ENCODE measurements at places on chromosomes 5 and 9.

- DNase-seq, result no peak
Measured at GRCh38 chr9:36980148-36980974, 53.7 kb downstream of the PAX5 start.

GRCh38 chr9:88960632-88961031 lies 30.6 kb upstream of the S1PR3 start:
- no peak for DNase-seq

DNA sequence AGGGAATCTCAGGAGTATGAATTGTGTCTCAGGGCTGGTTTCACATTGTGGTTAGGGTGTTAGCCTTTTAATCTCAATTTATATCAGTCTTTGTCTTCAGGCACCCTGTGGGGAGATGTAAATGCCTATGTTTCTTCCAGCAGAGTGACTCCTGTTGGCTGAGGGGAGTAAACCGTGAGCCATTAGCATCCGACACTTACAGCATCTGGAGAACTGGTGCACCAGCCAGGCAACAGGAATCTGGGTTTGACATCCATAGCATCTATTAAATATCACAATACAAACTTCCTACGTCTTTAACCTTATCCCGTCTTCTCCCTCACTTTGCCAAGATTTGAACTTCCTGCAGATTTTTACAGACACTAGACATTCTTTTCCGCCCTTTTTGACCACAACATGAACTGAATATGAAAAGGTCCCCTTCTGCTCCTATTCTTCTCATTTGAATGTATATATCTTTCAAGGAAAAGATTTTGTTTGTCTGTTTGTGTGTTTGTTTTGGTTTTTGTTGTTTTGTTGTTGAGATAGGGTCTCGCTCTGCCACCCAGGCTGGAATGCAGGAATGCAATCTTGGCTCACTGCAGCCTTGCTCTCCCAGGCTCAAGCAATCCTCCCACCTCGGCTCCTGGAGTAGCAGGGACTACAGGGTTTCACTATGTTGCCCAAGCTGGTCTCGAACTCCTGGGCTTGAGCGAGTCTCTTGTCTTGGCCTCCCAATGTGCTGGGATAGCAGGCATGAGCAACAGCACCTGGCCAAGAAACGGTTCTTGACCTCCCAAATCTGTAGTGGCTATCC lies 626.2 kb downstream of the TLR4 start:
- no peak for DNase-seq

DNA sequence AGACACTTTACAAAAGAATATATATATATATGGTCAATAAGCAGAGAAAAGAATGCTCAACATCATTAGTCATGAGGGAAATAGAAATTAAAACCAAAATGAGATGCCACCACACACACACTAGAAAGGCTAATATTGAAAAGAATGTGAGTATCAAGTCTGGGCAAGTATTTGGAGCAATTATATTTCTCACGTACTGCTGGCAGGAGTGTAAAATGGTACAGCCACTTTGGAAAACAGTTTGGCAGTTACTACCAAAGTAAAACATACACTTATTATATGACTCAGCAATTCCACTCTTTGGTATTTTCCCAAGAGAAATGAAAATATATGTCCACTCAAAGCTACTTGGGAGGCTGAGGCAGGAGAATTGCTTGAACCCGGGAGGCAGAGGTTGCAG lies 29.8 kb downstream of the NEUROG1 start:
- no peak for DNase-seq

DNA sequence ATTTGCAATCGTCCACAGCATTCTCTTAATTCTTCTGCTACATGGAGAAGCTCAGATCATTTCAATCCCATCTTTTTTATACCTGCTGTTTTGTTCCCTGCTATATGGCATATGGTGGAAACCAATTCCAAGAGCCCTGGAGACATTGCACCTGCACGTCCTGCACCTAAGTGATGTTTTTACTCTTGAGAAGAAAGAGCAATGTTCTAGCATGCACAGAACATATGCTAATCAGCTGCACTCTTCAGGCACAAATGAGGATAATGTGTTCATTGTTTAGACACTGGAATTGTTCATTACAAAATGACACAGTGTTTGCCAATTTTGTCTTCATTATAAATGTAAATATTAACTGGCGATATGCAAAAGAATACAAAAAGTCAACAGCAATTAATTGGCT lies 935.8 kb downstream of the TLE4 start:
- DNase-seq, result no peak

DNA sequence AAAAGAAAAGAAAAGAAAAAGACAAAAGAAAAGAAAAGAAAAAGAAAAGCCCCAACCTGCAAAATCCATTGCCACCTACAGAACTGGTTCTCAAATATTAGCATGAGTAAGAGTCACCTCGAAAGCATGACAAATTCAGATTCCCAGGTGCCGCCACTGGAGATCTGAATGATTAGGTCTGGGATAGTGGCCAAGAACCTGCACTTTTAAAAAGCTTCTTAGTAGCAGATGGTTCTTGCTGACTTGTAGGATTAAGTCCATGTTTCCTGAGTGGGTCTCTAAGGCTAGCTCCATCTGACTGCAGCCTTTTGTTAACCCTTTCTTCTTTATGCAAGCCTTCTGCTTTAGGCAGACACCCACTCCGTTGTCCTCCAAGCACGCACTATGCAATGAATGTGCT lies 178.5 kb upstream of the CDH18 start:
- no peak for DNase-seq

DNA sequence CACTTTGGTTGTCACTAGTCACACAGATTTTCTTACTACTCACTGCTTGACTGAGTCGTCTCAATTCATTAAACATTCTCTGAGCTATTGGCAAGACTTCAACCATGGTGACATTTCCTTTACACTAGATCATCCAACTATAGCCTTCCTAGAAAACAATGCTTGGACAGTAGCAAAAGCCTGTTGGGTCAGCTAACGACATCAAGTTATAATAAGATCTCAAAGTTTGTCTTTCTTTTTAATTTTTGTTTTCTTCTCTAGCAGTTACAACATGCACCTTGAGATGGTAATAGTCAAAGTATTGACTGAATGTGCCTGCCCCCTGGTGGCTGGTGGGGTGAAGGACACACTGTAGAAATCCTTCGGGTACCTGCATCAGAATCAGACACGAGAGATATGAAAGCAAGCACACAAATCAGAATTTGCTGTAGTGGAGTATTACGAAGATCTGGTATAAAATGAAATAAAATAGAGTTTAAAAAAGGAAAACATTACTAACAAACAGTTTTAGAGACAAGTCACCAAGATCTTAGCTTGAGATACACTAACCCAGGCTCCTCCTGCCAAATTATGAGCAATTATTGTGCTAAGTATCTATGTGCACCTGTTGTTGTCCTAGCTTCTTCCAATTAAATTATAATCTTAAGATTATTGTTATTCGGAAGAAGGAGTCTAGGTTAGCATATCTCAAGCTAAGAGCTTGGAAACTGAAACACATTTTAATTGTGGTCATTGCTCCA lies 81.2 kb downstream of the ARL15 start:
- DNase-seq, result no peak

DNA sequence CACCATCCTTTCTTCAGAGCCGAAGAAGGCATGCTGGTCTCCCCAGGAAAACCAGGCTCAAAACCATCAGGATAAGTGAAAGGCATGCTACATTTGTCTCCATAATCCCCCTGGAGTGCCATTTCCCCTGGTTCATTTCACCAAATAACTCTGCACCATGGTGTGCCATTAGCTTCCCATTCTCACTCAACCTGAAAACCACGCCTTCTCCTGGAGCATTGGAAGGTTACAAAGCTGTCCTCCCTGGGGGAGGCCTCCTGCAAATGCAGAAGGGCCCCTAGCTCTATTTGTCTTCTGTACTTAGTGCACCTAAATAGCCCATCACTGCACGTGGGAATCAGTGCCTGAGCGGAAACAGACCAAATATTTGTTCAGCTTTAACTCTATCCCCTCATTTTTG lies 90.2 kb upstream of the ICE1 start:
- DNase-seq, result no peak

GRCh38 chr9:73743826-73744225 lies 592.2 kb downstream of the ANXA1 start:
- DNase-seq, result no peak

DNA sequence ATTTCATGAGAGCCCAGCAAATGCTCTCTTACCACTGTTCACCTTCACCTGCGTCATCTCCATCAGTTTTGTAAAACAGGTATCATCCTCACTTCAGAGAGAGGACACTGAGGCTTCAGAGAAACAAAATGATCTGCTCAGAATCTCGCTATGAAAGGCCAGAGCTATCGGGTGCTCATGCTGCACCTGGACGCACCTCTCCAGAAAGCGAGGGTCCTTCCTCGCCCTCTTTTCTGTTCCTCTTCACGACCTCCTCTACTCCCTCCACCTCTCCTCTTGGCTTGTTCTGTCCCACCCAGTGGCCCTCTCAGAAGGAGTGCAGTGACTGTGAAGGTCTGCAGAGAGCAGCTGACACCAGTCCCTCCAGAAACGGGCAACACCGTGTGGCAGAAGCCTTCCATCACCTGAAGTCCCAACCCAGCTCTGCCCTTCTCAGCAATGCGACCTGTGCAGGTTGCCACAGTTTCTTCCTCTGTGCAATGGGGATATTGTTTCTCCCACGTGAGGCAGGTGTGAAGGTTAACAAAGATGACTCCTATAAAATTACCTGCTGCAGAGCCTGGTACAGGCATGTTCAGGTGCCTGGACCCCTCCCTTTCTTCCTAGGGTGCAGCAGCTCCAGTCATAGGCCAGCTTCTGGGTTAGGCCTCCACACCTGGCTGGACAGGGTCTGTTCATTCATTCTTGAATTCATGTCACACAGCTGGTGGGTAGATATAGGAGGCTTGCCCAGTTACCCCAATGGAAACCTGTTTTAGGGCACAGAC lies 45.3 kb upstream of the ANGPTL2 start:
- DNase-seq, result no peak

GRCh38 chr5:175517824-175518450 lies 39.6 kb downstream of the SFXN1 start:
- no peak for DNase-seq

- DNase-seq, result no peak
Measured at GRCh38 chr9:86942281-86943200, 4.8 kb downstream of the GAS1 start.

GRCh38 chr5:134143431-134143830 lies 28.9 kb downstream of the TCF7 start:
- no peak for DNase-seq

DNA sequence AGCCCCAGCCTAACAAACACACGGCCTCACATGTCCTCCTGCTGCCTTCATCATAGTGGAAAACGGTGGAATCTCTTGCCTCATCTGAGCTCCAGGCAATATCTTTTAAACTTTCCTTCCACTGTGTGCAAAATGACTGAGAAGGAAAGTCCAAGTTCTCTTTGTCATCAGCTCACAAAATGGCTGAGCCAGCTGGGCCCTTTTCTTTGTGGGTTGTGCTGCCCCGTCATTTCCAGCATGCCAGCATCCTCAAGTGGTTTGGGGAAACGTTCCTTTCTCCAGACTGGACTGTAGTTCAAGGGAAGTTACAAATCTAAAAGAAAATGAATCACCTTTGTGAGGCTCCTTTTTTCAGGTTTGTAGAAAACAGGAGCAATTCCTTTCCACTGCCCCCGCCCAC lies 171.1 kb upstream of the FSTL4 start:
- DNase-seq, result no peak

- DNase-seq, result no peak
Measured at GRCh38 chr9:33293782-33294181, 3.5 kb downstream of the NFX1 start.

DNA sequence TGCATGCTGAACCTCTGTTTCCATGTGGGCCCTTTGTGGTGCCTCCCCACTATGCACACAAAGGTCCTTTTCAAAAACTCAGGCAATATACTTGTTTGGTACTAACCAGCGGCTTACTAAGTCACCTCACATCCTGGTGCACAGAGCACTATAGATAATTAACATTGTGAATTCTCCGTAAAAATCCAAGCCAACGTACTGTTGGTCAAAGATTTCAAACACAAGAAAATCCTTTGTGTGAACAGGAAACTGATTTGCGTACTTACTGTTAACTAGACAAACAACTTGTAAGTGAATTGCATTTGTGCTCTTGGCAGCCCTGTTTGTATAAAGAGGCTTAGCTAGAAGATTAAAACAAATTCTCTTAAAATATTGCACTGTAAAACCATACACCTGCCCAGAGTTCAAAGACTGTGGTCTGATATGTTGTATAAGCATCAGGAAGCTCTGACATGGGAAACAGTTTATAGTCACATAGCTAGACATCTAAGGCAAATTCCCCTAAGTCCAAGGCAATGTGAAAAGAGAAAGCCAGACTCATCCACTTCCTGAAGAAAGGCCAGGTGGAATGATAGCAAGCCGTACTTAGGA lies 125.0 kb upstream of the SLC12A2 start:
- DNase-seq, result no peak

GRCh38 chr5:132226516-132227234 lies 978 bp downstream of the P4HA2 start:
- DNase-seq, result no peak

GRCh38 chr9:96068511-96068910 lies 193.0 kb downstream of the ERCC6L2 start:
- DNase-seq, result no peak

DNA sequence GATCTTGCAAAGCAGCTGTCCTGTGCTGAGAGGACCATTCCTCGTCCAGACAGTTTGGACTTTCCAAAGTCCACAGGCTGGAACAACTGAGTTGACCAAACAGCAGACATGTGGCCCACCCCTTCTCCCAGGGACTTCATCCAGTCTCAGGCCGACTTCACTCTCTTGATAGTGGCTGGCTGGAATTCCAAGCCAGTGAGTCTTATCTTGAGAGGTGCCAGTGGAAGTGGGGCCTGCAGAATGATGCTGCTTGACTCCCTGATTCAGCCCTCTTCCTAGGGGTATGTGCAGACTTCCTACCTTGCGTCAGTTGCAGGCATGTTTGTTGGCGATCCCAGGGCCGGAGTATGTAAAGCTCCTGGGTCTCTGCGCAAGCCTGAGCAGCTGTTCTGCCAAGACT lies 131.4 kb upstream of the TSLP start:
- DNase-seq, result no peak

DNA sequence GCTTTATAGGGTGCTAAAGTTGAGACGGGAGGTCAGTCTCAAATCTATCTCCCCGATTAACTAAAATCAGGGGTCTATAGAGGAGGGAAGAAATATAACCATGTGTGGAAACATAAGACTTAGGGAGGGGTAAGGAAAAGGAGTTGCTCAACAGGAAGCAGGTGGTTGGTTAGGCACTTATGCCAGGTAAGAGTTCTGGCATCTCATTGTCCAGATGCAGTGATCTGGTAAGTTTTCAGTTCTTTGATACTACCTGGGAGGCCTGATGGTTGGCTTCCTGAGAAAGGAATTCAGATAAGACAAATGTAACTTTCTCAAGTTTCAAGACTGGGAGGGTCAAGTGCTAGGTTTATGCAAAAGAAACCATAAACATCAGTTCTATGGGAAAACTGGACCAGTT lies 47.7 kb downstream of the CERT1 start:
- no peak for DNase-seq

DNA sequence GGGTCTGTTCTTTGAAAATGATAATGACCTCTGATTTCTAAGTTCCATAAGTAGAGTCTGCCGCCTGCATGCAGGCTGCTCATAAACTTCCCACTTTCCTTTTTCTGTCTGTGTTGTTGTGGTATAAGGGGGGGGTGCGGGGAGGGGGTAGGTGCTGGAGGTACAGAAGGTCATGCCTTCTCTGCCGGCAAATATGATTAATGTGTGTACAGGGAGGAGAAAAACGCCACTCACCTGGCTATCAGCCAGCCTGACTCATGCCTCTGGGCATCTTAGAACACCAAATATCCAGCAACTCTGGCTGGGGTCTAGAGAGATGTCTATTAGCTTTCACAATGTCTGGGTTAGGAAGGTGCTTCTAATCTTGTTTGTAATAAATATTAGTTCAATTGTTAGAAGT lies 128.3 kb downstream of the EFNA5 start:
- DNase-seq, result peak; percentile 97

Measured in skeletal muscle cell (primary cell).